Left ventricle myocardium inferior (tissue), 1 donor: ENCODE measurements at places on chromosomes 3 and 15. TPM values are rescaled to one million over a fixed set of nuclear protein-coding genes. Genes with fewer than 3 reads are reported as not detected.

DNA sequence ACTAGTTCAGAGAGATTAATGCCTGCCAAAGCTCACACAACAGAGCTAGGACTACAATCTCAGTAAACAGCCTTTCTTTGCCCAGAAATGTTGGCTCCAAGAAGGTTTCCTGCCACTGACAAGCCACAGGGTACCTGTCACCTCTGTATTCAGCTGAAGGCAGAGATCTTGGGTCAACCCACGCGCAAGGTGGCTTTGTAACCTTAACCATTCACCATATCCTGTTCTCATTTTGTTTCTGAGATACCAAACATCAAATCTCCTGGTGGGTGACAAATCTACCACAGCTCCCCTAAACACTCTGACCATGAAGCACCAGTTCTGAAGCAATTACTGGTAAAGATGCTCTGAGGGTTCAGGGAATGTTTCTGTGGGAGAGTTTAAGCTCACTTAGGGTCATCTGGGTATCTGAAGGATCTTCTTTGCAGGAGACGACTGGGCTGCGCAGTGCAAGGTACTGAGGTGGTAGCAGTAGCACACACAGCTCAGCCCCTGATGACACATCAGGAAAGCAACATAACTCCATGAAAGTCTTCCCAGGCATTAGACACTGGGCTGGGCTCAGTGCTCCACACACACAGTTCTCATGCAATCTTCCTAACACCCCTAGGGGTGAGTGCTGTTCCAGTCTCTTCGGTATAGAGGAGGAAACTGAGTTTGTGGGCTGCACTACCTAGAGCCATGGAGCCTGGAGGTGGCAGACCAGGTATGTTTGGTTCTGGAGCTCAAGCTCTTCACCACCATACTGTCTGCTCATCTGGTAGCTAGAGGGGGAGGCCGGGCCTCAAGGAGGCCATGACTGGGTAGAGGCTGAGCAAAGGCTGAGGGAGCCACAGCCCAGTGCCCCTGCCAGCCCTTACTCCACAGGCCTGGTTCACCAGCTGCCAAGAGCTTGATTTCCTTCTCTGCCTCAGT lies 7.7 kb downstream of the CXCR6 start:
- DNase-seq = no peak

- no peak for DNase-seq
These were observed 172.3 kb downstream of the SLCO3A1 start for GRCh38 chr15:92025706-92026270.

DNA sequence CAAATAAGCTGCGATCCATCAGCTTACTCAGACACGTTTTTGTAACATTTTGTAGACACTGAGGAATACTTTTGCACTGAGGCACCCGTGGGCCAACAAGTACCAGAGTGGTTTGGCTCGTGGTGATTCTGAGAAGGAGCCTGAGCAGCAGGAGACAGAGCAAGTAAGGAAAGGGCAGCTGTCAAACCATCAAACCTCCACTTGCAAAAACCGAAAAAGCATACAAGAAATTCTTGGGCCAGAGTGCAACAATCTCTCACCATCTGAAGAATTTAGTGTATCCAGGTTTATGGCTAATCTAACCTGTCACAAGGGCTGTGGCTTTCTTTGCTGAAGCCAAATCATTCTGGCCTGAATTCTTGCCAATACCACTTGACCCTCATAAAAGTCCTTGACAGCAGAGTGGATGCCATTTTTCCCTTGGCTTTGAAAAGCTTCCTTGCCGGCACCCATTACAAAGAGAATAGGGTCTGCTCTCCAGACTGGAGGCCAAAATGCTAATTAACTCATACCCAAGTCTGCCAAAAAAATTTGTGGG lies 56.7 kb downstream of the MYO1E start:
- DNase-seq = no peak

GRCh38 chr3:179482857-179483256 lies 31.6 kb upstream of the GNB4 start:
- DNase-seq = no peak

GRCh38 chr15:65660927-65661326 lies 39.2 kb downstream of the SLC24A1 start:
- no peak for DNase-seq

DNA sequence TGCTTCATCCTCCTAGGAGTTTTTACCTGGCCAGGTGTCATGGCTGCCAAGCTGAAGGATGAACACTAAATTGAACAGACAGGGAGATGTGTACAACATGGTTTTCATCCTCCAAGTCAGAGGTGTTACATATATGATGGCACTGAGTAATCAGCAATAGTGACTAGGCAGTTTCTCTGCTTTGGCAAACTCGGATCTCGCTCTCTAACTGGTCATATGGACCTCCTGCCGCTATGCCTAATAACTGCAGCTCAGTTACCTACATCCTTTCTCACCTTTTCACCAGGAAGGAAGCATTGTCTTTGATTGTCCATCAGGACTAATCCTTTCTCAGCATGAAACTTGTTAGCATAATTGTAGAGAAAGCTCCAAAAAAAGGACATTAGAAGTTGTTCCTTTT lies 175.9 kb upstream of the PLSCR5 start:
- no peak for DNase-seq

DNA sequence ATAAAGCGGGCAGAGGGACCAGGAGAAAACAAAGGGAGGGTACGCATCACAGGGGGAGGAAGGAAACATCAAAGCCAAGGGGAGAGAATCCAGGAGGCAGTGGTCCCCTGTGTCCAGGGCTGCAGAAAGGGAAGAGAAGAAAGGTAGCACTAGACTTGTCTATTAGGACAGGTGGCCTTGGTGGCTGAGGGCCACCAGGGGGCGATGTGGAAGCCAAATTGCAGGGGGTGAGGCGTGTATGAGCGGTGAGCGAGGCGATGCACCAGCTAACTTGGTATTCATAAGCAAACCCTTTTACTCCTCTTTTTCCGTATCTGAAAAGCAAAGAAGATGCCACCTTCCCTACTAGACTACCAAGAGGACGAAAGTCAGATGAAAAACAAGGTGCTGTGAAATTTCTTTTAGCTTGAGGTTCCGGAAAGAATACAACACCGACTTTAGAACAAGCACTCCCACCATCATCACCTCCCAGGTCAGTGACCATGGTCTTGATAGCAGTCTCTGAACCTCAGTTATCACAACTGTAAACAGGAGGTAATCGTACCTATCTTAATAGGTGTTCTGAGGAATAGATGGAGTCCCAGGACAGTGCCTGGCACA lies 654.4 kb upstream of the ADAMTS9 start:
- DNase-seq = peak; percentile 29

DNA sequence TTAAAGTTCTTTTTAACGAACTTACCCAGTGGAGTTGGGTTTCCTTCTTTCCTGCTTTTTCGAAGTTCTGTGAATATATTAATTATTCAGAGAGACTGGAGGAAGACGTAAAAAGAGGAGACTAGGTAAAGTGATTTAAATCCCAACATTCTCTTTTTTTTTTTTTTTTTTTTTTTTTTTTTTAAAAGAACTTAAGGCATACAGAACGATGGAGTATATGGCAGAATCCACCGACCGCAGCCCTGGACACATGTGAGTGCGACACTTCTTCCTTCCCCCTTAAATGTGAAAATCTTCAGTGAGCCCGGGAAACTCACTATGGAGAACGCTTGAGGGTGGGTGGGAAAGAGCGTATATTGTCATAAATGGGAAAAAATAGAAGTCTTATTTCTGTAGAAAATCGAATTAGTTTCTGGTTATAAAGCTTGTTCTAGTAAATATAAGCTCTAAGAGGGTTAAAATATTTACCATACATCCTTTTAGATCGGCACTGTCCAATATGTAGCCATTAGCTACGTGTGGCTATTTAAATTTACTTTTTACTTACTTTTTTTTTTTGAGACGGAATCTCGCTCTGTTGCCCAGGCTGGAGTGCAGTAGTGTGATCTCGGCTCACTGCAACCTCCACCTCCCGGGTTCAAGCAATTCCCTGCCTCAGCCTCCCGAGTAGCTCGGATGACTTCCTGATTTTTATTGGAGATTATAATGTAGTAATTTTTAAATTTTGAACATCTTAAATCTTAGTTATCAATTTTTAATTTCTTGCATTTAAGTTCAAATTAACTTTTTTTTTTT lies 892 bp downstream of the NMD3 start:
- DNase-seq = no peak

GRCh38 chr3:72114773-72115172 lies 329.8 kb upstream of the PROK2 start:
- DNase-seq = no peak

DUOXA1 gene
- 0.30 TPM for total RNA-seq

RPS17 gene
- total RNA-seq = 800 TPM

GOLGA8R gene
- total RNA-seq = 3.5 TPM

ADIPOQ gene
- 0.69 TPM for total RNA-seq

KCNH8 gene
- total RNA-seq = 0.05 TPM

STAB1 gene
- 67.2 TPM for total RNA-seq
